ENCODE measurements at places on chromosomes 11 and 22.

GRCh38 chr11:44811841-44812448 is 85.2 kb downstream of the TSPAN18 start:
- no peak for DNase-seq

DNA sequence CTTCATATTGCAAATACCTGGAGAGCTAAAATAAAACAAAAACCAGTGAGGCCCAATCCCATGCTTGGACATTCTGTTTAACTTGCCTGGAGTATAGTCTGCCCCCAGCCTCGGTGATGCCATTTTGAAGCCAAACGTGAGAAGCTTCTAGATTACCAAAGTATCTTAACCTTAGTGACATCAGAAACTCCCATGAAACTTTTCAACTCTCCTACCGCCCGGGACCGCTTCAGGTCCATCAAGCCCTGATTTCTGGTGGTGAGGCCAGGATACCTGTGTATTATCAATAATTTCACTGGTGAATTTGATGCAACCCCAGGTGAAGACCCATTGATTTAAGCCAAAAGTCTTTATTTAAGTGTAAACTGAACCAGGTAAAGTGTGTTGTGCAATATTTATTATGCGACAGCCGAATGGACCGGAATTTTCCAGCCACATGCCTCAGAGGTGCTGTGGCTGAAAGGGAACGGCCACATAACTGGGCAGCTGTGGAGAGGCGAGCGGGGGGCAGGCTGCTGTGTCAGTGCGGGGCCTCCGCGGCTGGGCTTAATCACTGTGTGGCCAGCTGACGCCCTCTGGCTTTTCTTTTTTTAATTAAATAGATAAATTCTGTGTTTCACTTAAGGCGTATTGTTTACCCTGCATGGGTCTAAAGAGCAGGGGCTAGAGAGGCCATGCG is 385.5 kb upstream of the B3GAT1 start:
- DNase-seq: no peak

DNA sequence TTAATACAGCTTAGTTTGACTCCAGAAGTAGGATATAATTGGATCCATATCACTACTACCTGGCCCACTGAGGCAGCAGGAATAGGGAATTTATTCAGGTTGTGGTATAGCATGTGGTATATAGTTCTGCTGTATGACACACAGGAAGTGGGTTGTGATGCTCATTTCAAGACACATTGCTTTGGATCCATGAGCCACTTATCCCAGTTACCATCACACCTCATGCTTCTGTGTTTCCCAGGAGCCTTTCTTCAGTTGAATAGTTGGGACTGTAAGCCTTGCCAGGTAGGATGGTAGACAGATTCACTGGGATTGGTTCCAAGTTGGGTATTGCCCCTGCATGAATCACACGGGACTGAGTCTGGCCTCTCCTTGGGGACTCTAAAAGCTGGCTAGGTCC is 9.9 kb upstream of the SLC37A2 start:
- DNase-seq: no peak

DNA sequence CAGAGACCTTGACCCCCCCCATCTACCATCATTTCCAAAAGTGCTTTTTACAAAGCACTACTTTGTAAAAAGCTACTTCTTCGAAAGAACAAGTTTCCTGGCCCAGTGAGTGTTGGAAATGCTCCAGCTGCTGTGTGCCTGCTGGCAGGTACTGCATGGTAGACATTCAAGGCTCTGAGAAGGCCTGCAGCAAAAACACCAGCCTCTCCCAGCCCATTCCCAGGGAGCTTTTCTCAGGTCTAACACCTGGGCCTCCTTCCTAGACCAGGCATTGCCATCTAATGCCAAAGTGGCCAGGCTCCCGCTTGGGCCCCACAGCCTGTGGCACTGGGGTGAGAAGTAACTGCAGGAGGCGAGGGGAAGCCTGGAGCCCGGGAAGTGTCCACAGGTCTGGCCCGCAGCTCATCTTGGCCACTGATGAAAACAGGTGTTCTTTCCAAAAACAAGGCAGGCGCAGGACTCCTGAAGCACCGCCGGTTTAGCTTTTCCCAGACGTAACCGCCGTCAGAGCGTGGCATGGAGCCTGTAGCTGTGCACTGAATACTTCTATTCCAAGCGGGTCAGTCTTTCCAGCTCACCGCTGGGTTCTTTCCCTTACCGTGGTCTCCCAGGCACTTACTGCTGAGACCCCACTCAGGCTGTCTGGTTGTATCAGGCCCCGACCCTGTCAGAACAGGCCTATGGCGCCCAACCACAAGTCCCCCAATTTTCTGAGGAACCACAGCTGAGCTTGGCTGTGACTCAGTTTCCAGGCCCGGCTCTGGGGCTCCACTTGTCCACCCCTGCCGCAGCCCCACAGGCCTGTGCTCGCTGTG is 1.2 kb upstream of the TCIRG1 start:
- no peak for DNase-seq

- no peak for DNase-seq
Measured at GRCh38 chr11:10474551-10474950, 19.5 kb downstream of the AMPD3 start.

- DNase-seq: no peak
Measured at GRCh38 chr11:130553306-130553705, 104.9 kb downstream of the ADAMTS15 start.

GRCh38 chr22:49703505-49703904 is 124.2 kb downstream of the BRD1 start:
- no peak for DNase-seq

GRCh38 chr11:75475767-75476650 is 43.0 kb upstream of the KLHL35 start:
- DNase-seq: no peak

- no peak for DNase-seq
Measured at GRCh38 chr11:8366316-8366715, 102.6 kb upstream of the LMO1 start.

GRCh38 chr22:50704510-50705218 is 32.0 kb downstream of the SHANK3 start:
- DNase-seq: no peak

- no peak for DNase-seq
Measured at GRCh38 chr22:41683616-41684015, 5.1 kb downstream of the SNU13 start.

DNA sequence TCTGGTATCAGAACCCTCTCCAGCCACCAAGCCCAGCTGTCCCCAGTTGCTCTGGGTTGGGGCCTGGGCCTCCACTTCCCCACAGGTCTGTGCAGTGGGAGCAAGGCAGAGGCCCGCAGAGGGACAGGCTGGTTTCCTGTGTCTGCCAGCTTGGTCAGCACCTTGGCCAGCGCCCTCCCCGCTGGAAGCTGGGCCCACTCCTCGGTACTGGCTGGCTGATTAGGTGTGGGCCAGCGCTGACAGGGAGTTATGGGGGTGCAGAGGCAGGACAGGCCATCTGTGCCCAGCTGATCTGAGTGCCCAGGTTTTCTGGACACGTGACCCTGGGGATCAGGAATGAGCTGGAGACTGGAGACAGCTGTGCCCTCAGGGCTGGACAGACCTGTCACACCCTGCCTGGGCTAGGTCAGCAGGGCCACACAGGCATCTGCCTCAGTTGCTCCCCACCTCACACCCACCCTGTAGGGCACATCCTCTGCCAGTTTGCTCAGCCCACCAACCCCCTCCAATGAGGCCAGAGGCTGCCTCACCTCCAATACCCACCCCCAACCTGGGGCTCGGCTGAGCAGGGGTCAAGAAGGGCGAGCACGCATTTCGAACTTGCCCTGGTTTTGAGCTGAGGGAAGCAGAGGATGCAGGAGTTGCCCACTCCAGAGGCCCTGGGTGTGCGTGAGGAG is 175.3 kb downstream of the IGLL1 start:
- DNase-seq: no peak

DNA sequence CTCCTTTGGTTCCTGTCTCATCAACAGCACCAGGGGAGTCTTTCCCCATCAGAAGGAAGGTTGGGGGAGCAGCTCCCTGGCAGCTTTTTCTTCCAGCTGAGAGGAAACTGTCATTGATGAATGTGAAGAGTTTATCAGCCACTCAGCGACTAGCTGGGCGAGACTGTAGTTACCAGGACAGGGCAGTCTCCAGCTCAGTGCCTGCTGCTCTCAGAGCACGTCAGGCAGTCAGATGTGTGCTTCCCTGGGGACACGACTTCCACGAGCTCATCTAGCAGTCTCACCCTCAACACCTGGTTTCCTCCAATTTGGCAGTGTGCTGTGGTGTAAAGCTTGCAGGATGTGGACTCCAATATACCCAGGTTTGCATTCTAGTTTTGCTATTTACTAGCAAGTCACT is 12.5 kb upstream of the C1QTNF4 start:
- DNase-seq: no peak

DNA sequence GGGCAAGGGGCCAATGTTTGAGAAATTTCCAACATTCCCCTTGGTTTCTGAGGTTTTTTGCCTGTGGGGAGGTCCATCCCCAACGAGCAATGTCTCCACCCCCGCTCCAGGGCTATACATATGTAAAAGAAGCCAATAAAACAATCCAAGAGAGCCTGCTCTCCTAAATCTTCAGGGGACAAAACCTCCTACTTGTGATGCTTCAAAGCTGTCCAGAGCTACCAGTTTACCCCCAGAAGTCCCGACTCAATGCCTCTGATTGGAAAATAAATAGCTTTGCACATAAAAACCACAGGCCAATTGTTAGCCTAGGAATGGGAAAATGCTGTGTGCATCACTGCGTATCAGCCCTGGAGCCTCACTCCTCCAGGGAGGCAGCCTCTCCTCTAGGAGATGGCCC is 66.0 kb upstream of the PAX6 start:
- no peak for DNase-seq

GRCh38 chr22:46502440-46503175 is 34.8 kb downstream of the CELSR1 start:
- no peak for DNase-seq
